IPS DF 19.7 (cell line): ENCODE measurements at places on chromosomes 11 and 22.

DNA sequence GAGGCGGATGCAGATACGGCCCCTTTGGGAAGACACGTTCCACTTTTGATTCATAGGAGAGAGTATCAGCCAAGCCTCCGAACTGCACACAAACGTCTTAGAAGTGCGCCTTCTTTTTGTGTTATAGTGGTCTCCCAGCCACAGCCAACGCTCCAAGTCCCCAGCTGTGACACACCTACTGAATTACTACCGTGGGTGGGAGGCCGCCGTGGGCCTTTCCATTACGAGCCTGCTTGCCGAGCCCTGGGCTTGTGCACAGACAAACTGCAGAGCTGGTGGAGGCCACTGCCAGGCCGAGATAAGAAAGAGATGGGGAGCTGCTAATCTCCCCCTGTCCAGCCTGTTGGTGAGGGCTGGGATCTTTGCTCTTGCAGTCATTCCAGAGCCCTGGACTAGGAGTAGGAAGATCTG lies 761 bp downstream of the HMBS start:
- no peak for DNase-seq

- no peak for DNase-seq
These were observed 2.9 kb downstream of the DSCAML1 start for GRCh38 chr11:117794135-117794534.

- DNase-seq: no peak
These were observed 77.9 kb downstream of the XRRA1 start for GRCh38 chr11:74871037-74871436.

GRCh38 chr11:13862845-13863392 lies 99.6 kb upstream of the SPON1 start:
- DNase-seq: no peak

DNA sequence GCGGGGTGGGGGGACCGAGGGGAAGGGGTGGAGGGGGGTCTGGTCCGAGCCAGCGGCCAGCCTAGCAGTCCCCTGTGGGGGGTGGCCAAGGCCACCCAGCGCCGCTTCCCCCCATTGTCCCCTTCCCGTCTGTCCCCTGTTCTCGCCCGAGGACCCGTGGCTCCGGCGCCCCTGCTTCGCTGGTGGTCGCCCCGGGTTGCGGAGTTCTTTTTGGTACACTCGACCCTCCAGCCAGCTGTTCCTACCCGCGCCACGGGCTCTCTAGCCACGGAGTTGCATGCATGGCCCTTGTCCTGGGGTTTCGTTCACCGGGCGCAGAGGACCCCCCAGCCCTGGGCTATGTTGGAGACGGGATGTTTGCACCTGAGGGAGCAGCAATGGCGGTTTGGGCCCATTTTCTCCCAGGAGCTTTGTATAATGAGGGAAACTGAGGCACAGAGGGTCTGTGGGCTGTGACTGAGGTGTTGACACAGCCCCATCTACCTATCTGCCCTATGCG lies 489 bp downstream of the RNF214 start:
- DNase-seq: no peak

DNA sequence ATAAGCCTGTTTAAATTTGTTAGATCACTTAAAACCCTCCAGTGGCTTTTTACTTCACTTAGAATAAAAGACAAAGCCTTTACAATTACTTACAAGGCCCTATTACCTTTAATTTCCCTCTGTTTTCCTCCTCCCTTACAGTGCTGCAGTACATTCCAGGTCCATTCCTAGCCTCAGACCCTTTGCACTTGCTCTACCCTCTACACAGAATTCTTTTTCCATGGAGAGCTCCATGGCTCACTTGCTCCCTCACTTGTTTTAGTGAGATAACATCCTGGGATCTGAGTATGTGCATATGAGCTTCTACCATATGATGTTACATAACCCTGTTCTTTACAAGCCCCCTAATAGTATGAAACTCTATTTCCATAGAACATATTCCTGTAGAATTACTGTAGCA lies 24.4 kb downstream of the ZNF214 start:
- no peak for DNase-seq

DNA sequence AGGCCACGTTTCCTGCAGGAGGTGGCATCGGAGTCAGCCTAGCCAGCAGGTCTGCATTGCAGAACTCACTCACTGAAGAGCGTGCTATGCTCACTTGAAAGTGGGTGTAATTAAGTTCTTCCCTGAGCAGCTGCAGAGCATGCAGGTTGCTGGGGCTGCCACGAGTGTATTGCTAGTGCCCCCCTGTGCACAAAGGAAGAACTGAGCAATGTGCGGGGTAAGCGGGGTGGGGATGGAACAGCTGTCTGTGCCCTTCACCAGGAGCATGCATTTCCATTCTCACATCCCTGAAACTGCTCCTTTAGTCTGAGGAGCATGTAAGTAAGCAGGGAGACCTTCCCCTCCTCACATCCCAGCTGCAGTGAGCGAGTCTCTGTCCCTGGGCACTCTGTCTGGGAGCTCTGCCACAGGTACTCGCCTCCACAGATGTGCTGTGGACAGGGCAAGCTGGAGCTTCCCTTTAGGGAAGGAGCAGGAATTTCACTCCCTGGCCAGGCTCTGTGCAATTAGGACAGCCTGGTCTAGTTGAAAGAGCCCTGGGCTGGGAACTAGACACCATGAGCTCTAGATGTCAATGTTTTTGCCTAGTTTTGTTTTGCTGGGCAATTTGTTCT lies 1031.8 kb downstream of the NTM start:
- peak; percentile 45 for DNase-seq

GRCh38 chr22:34696557-34696956 lies 369.4 kb upstream of the ISX start:
- DNase-seq: peak; percentile 2

GRCh38 chr11:534396-535209 lies 773 bp downstream of the HRAS start:
- DNase-seq: no peak

GRCh38 chr11:129021295-129021694 lies 78.6 kb upstream of the TP53AIP1 start:
- DNase-seq: no peak

- DNase-seq: peak; percentile 64
These were observed at the start of gene TLCD5 for GRCh38 chr11:120324932-120325810. TLCD5 (plus strand) TSS chr11:120325299; CDS start chr11:120327442, 2,143 bp downstream.

GRCh38 chr11:65821107-65821506 lies 12.7 kb upstream of the SNX32 start:
- no peak for DNase-seq

GRCh38 chr22:50705219-50705691 lies 32.6 kb downstream of the SHANK3 start:
- DNase-seq: peak; percentile 64

GRCh38 chr11:130209954-130210854 lies 50.6 kb downstream of the ST14 start:
- no peak for DNase-seq

DNA sequence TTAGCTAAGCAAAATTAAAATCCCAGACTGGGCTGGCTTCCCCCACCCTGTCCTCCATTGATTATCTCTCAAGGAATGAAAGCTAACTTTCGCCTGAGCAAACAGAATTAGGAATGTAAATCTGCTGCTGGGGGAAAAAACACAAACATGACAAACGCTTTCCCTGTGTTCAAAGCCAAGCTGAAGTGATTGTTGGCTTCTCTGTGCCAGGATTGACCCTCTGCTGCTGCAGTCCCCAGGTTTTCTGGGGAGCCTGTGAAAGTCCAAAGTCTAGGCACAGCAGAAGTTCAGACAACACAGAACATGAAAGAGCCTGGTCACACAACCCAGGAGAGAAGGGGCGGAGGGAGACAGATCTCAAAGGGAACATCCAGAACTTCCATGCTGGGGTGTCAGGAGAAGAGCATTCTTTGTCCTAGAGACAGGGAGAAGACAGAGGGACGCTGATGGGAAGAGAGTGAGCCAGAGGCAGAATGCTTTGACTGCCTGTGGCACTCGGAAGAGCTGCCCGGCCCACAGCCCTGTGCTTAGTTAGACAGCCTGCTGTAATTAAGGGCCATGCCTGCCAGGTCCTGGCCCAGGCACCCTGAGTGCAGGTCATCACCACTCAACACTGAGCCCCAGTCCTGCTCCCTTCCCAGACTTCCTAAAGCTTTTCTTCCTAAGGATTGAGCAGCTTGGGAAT lies 6.9 kb downstream of the PATZ1 start:
- DNase-seq: no peak

GRCh38 chr22:22235558-22235957 lies 9.0 kb upstream of the VPREB1 start:
- DNase-seq: peak; percentile 5

GRCh38 chr11:99814738-99815137 lies 794.0 kb downstream of the CNTN5 start:
- DNase-seq: peak; percentile 2
